ENCODE measurements at places on chromosomes 3 and 15.

DNA sequence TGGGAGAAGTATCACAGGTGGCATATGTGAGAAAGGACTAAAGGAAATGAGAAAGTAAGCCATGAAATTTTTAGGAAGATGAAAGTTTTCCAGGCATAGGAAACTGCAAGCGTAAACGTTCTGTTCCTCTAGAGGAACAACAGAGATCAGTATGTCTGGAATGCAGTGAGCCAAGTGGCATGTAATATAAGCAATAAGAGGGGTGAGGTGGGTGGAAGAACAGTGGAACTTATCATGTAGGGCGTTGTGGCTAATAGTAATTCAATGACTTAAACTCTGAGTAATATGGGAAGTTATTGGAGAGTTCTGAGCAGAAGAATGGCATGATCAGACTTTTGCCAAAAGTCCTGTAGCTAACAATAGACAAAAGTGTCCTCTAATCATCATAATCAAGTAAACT lies 902.9 kb downstream of the EPHA3 start:
- DNase-seq: no peak

DNA sequence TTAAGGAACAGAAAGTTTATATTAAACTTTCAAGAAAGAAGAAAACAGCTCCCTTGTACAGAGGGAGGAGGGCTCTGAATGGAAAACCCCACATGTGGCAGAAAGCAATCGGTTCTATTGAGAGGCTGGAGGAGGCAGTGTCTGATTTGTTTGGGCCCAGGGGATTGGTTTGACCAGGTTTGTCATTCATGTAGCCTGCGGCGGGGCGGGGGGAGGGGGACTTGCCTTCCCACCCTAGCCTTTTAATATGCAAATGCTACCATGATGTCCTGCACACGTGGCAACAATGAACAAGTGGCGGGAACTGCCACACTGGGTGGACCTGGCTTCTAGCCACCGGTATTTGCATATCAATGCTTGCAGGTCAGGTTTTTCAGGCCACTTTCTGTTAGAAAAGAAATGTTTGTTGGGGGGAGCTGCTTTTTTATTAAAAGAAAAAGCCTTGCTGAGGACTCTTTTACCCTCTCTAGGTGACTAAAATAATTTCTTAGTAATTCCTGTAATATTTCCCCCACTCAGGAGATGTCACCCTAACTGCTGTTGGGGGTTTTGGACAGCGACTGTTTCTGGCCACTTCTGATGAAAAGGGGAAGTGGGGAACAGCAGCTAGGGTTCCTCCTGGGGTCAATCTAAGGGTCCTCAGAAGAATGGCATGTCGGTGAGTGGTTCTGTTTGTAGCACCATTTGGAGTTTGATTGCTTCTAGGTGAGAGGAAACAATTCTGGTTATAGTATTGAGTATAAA lies 691.2 kb downstream of the TBL1XR1 start:
- no peak for DNase-seq

GRCh38 chr3:14285548-14285925 lies 106.9 kb downstream of the LSM3 start:
- no peak for DNase-seq

DNA sequence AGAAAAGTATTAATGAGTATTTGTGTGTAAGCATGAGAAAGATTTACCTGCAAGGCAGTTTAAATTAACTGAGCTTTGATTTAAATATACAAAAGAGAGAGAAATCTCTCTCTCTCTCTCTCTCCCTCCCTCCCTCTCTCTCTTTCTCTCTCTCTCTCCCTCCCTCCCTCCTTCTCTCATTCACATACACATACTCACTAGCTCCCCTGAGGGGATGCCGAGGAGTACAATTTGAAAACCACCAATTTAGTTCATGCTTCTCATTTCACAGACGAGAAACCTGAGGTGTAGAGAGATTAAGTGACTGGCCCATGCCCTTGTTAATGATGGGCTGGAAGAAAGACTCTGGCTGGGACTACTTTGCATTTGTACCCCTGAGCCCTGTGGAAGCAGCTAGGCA lies 59.4 kb downstream of the MECOM start:
- DNase-seq: no peak

DNA sequence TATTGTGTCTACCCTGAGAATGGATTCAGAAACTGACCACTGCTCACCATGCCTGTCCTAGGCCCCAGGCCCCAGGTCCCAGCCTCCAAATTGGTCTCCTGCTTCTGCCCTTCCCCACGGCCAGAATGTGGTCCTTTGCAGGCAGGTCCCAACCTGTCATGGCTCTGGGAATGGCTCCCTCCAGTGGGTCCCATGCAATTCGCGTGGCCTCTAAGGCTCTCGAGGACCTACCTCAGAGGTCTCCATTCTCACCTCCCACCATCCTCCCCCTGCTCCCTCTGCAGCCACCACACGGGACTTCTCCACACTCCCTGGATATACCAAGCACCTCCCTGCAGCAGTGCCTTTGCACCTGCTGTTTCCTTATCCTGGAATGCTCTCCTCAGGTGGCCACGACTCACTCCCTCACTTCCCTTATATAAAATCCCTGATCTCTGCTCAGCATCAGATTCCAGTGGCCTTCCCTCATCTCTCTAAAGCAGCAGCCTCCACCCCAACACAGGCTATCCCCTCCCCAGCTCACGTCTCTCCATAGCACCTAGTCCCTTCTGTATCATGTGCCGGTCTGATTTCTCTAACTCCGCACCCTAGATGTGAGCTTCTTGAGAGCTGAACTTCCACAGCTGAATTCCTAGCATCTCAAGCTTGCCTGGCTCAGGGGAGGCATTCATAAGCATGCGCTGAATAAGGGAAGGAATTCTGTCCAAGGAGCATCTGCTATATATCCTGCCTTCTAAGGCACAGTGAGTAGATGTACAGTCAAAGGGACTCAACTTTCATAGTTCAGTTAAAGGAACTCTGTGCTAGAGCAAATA lies 56.9 kb downstream of the ARRDC4 start:
- no peak for DNase-seq

DNA sequence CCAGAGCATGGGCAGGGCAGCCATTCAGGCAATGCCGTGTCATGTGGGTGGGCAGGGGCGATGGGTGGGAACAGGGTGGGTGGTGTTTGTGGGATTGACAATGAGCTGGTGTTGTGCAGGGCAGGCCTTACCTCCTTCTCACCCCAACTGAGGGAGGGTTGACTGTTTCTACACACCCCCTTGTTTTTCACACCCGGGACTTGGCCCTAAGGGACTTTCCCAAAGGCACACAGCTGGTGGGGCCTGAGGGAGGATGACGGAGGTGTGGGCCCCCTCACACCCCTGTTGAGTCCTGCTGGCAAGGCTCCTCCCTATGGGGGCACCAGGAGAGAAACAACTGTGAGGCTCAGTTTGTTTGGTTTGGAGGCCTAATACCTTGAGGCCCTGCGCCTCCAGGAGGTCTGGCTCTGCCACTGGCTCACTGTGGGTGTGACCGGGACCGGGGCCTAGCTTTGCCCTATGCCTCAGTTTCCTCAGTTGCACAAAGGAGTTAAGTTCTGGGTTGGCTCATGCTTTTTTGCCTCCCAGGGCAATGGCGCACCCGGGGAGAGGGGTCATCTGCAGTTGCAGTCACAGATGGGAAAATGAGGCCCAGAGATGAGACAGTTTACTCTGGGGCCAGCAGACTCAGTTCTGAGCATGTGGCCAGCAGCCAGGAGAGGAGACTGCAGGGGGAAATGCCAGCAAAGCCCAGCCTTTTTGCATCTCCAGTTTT lies 5.1 kb upstream of the DNAH1 start:
- no peak for DNase-seq

DNA sequence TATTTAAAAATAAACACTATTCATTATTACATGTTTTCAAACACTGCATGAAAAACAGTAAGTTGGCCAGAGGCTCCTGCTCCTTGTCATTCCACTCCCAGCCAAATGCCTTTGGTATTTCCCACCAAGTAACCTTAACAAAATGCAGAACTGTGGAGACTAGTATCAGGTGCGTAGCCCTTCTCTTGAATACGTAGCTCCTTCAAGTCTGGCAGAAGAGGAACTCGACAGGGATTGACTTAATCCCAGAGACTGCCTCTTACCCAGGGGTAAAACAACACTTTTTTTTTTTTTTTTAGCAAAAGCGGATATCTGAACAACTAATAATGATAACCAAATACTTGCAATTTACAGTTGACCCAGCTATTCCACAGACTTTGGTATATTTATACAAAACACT lies 738 bp downstream of the COMMD2 start:
- no peak for DNase-seq

- no peak for DNase-seq
Observed at GRCh38 chr15:56965231-56966013, 47.0 kb downstream of the TCF12 start.

DNA sequence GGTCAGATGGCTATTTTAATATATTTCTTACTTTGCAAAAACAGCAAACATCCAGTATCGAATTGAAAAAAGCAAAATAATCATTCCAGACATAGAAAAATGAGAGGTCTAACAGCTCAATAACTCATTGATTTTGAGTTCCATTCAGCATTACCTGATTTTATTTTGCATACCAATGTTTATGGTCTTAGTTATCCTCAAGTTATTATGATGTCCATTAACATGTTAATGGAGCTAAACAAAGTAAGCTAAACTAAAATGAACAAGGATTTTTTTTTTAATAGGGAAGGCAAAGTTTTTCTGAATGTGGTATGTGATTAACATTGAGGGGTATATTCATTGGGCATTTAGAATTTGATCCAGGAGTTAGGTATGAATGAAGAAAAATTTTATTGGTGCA lies 13.1 kb downstream of the MYH15 start:
- DNase-seq: no peak

DNA sequence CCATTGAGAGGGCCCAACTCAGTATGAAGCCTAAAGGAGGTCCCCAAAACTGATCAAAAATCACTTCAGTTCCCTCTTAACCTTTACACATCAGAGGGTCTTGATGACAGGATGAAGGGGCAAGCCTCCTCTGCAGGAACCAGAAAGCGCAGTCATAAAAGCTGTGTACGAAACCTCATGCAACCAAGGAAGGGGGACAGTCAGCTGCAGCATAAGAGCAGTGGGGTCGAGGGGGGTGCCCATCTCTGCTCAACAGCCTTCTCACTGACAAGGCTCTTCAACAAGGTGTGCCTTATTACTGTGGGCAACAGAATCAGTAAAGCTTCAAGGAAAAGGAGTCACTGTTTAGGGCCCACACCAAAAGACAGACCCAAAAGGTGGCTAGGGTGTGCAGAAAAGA lies 3.9 kb downstream of the POC1A start:
- DNase-seq: no peak

DNA sequence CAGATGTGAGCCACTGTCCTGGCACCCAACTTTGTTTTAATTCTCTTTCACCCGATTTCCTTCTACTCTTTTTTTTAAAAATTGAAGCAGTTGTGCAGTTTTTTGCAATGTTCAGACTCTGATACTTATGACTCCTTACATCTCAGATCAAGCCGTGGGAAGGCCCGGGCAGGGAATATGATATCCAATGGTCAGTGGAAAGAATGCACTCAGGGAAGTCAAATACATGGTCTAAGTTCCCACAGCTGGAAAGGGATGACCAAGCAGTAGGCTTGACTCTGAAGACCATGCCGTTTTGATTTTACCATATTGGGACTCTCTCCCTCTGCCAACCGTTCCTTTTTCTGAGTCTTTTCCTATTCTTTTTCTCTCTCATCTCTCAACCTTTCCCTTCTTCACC lies 157.2 kb downstream of the RPLP1 start:
- no peak for DNase-seq

- no peak for DNase-seq
Observed at GRCh38 chr3:173933113-173933512, 535.6 kb downstream of the NLGN1 start.

DNA sequence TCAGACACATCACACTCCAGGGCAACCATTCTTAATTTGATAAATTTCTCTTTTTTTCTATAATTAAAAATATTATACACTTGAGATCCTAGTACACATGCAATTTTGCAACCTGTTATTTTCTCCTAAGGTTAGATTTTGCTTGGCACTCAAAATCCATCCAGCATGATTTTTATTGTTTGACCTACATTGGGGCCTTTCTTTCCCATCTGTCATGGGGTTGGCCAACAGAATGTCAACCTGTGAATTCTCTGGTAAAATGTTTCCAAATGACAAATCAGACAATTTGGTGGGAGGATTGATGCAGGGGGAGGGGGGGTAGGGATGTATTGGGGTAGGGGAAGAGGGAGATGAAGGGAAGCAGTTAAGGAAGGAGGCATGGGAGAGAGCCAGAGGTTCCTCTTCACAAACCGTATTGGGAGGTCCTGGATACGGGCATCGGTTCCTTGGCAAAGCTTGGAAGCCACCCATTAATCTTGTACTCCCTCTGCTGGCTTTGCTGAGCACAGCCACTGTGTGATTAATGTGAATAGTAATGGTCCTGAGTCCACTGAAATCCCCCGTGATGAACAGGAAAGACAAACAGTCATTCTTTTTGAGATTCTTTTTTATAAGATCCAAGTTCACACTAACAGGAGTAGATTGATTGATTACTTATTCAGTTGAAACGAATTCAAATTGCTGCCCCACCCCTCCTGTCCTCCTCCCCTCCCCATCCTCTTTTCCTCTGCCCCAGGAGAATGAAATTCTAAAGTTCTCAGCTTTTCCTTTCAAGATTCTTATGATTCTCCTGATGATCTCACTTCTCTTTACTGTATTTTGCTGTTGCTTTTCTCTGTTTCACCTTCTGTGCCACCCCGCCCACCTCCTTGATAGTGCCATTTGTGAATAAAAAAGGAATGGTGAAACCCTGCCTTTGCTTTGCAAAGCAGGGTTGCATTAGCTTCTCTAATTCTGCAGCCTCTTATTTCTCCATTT lies 82.2 kb upstream of the SLC25A26 start:
- DNase-seq: peak; percentile 80

DNA sequence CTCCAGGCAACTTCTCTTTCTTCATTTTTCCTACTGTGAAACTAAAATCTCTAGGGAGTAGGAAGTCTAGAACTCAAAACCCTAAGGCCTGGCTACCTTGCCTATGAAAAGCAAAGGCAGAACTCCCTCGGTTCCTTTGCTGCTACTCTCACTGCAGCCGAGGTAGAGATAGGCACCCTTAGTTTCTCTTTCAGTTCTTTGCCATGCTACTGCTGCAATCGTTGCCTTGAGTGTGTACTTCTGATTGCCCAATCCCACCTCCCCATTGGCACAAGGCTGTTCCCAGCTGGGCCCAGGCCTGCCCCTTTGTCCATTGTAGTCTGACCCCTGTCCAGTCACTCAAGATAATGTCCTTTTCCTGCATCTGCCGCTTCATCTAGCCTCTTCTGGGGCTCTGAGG lies 92.3 kb upstream of the MRPS22 start:
- DNase-seq: no peak

DNA sequence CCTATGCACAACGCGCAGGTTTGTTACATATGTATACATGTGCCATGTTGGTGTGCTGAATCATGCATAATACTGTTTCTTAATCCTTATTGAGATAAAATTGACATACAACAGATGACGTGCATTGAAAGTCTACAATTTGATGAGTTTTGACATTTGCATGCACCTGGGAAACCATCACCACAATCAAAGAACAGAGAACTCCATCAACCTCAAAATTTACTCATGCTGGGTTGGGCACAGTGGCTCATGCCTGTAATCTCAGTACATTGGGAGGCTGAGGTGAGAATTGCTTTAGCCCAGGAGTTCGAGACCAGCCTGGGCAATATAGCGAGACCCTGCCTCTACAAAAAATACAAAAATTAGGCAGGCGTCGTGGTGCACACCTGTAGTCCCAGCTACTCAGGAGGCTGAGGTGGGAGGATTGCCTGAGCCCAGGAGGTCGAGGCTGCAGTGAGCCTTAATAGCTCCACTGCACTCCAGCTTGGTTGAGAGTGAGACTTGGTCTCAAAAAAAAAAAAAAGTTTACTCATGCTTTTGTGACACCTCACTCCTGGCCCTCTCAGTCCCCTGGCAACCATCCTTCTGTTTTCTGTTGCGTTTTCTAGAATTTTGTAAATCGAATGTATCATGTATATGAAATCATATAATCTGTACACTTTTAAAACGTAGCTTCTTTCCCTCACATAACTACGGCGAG lies 56.6 kb downstream of the BHLHE40 start:
- no peak for DNase-seq

- no peak for DNase-seq
Observed at GRCh38 chr3:129312021-129312639, 33.5 kb downstream of the HMCES start.

Data from AG08395 (cell line).